Cerebellar cortex (tissue), 1 donor: ENCODE measurements at places on chromosomes 12 and 14.

- no peak for DNase-seq
Observed at GRCh38 chr12:64124511-64125197, 97.4 kb downstream of the KICS2 start.

DNA sequence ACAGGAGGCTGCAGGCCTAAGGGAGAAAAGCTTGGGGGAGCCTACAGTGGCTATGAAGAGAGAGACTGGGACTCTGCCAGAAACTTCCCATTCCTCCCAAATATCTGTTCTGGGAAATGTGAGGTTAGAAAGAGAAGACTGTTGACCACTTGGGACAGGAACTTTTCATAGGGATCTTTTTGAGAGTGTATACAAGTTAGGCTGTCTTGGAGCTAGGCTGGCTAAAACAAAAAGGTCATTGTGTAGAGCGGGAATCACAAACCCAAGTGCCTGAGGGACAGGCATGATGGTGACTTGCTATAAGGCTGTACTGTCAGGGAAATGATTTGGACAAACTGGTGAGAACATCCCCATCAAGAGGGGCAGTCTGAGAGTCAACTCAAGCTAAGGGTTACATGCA is 175.1 kb downstream of the GRIP1 start:
- DNase-seq = no peak

DNA sequence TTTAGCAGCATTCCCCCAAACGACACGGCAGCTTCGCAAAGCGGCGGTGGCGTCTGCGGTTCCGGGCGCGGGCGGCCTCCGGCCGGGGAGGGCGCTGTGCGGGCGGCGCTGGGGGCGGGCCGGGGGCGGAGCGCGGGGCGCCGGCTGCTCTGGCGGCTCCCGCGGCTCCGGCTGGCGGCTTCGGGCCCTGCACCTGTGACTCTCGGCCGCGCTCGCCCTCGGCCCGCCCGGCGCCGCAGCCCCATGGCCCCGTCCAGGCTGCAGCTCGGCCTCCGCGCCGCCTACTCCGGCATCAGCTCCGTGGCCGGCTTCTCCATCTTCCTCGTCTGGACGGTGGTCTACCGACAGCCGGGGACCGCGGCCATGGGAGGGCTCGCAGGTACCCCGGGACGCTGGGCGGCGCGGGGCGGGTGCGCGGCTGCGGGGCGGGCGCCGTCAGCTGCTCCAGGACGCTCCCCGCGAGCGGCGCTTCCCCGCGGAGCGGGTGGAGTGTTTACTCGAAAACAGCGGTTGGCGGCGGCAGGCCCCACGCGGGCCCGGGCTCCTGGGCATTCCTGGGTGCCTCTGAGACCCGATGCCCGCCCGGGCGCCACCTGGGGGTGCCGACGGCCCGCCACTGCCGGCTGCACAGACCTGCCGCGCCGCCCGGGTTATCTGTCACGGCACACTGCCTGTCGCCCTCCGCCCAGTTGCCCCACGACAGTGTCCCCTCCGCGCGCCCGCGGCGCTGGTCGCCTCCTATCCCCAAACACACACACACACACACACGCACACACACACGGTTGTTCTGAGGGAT is at the start of gene SLC48A1:
SLC48A1 (plus strand) TSS at position 177 of the 796 bp plus-strand sequence; CDS start at position 244, 67 bp downstream.
- DNase-seq = peak; percentile 65

DNA sequence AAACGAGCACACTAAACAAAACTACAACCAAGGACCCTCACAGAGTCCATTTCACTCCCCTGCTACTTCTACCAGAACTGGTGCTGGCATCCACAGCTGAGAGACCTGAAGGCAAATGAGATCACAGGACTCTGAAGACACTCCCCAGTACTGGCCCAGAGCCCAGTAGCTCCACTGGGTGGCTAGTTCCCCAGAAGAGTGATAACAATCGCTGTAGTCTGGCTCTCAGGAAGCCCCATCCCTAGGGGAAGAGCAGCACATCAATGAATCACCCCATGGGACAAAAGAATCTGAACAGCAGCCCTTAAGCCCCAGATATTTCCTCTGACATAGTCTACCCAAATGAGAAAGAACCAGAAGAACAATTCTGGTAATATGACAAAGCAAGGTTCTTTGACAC is 190.7 kb upstream of the BMP4 start:
- no peak for DNase-seq

GRCh38 chr12:83985084-83985483 is 927.5 kb downstream of the SLC6A15 start:
- DNase-seq = no peak
